Stimulated activated naive CD8-positive, alpha-beta T cell treated with anti-CD3 and anti-CD28 coated beads, Interleukin-15, amount 100 ng/mL, for 72 hours (primary cell): ENCODE measurements at places on chromosomes 1 and 21.

- DNase-seq, result no peak
Observed at GRCh38 chr1:165671526-165671925, 26.8 kb downstream of the ALDH9A1 start.

GRCh38 chr1:54810153-54810942 lies 9.2 kb upstream of the TTC22 start:
- peak; percentile 68 for DNase-seq

- no peak for DNase-seq
Observed at GRCh38 chr1:115547696-115548095, 94.1 kb upstream of the VANGL1 start.

DNA sequence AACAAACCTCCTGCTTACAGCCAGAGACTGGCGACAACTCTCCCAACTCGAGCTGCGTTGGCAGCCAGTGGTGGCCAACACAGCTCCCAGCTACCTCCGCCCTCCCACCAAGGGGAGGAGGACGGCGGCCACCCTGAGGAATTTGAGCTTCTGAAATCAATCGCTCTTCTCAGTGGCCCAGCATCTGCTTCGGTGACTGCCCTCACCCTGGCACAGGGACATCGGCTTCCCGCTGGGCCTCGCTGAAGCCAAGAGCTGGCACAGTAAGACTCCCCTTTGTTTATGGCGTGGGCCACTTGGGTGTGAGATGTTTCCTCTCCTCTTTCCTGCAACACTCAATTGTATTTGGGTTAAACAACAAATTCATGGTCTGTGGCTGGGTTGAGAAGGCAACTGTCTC lies 136.2 kb downstream of the ZBTB18 start:
- no peak for DNase-seq

- DNase-seq, result no peak
Observed at GRCh38 chr1:20588634-20589225, at the start of gene CDA. Gene CDA, plus strand, starts transcription at chr1:20589097. Its CDS starts 33 bp downstream, at chr1:20589130.

DNA sequence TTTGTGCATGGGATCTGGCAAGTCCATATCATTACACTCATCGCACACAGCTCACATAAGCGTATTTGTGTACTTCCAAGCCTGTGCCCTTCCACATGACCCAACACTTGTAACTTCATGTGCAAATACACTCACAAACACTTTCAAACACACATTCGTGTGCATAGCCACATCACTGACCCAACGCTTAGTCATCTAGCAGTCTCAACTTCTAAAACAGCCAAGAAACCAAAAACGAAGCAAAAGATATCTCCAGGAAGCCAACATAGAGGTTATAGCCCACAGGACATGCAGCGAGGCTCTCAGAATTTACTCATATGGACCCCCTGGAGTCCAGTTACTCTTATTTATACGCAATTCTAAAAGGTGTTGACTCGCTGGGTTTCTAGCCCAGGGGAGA lies 10.9 kb upstream of the GOLT1A start:
- no peak for DNase-seq

GRCh38 chr1:200969726-200970561 lies 53.6 kb downstream of the KIF21B start:
- DNase-seq, result peak; percentile 75

GRCh38 chr1:246460406-246460805 lies 46.7 kb downstream of the SMYD3 start:
- DNase-seq, result no peak

- no peak for DNase-seq
Observed at GRCh38 chr1:53633073-53633704, 105.8 kb downstream of the GLIS1 start.

DNA sequence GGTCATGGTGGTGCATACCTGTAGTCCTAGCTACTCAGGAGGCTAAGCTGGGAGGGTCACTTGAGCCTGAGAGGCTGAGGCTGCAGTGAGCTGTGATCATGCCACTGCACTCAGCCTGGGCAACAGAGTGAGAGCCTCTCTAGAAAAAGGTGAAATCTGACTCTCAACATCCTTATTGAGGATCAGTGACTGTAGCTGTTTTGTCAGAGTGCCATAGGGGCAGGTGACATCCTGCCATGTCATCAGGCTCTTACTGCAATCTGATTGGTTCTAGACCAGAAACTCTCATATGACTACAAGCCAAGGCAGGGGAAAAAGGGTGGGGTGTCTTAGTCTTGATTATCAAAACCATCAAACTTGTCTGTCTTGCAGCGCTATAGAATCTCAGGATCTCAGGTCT lies 62.8 kb upstream of the NGF start:
- no peak for DNase-seq

DNA sequence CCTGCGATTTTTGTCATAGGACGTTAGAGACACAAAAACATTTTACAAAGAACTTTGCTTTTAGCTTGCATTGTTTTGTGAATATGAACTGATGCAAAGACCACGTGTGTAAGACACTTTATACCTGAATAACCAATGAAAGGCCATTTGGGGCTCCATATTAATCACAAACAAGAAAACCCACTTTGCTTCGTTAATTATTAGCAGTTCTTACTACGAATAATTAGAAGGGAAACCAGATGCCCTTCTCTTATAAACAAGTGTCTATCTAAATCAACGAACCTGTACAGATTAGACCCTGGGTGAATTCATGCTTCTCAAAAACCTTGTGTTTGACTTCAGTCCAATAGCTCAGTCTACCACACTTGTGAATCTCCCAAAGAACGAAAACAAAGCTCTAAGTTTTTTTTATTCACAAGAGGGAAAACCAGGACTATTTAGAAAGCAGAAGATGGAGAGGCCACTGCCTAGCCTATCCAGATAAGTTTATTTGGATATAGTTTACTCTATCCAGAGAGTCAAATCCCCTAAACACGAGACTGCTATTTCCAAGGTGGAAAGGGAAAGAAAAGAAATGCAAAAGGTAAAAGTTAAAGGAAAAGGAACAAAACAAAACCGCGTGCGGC lies 897 bp downstream of the CYYR1 start:
- no peak for DNase-seq

GRCh38 chr1:176820391-176821031 lies 344.0 kb downstream of the ASTN1 start:
- DNase-seq, result no peak

- no peak for DNase-seq
Observed at GRCh38 chr1:247298701-247299100, 33.0 kb downstream of the ZNF496 start.

- no peak for DNase-seq
Observed at GRCh38 chr1:172238965-172239364, 181.5 kb upstream of the C1orf105 start.

GRCh38 chr21:15735409-15735808 lies 5.6 kb downstream of the USP25 start:
- no peak for DNase-seq

DNA sequence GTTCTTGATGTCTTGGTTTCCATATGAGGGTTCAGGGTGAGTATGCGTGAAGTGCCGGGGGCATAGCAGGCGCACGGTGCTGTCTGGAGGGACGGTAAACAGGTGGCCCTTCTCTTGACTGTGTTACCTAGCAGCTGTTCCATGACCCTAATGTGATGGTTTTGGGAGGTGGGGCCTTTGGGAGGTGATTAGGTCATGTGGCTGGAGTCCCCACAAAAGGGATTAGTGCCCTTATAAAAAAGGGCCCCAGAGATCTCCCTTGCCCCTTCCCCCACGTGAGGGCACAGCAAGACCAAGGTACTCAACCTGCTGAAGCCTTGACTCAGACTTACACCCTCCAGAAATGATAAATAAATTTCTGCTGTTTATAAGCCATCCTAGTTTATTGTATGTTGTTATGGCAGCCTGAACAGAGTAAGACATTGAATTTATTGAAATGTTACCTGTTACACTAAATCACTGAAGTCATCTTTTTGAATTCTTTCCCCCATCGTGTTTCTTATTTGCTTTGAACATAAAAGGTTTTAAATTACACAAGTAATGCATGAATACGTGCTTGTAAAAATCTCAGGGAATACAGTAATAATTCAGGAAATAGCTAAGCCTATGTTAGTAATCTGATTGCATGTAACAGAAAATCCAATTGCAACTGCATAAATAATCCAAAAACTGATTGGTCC lies 15.6 kb downstream of the TRAPPC10 start:
- no peak for DNase-seq

GRCh38 chr1:198892065-198892464 lies 253.2 kb downstream of the PTPRC start:
- no peak for DNase-seq

DNA sequence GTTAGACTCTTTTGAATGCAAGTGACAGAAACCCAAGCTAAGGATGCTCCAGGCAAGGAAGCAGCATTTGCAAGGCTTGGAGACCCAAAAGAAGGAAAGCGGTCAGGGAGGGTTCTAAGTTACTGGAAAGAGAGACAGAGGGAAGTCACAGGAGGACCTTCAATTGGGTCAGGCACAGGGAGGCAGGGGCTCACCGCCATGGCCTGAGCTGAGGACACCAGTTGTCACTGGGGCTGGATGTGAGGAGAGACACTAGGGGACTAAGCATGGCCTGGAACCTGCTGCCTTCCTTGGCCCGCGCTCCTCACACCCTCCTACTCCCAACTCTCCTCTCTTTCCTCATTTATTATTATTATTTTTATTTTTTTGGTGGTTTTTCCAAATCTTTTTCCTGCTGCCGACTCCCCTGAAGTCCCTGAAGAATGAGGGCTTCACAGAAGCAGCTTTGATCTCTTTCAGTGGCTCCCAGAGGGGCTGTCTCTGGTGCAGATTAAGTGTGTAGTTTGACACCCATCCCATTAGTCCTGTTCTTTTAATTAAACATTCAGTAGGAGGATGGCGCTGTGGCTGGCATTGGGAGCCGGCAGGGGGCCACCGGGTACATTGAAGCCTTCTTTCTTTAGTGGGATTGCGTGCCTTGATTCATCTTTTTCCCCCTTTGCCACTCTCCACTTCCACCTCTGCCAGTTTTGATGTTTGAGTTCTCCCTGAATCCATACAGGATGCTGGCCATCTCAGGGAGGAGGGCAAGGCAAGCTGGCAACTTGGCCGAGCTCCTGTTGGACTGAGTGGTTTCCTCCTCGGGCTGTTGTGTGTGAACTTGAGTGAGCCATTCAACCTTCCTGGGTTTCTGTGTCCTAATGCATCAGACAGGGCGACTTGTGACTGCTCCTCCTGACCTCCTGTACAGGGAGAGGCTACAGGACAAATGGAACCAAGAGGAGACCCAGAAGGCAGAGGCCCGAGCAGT lies 59.3 kb downstream of the MDM4 start:
- no peak for DNase-seq

DNA sequence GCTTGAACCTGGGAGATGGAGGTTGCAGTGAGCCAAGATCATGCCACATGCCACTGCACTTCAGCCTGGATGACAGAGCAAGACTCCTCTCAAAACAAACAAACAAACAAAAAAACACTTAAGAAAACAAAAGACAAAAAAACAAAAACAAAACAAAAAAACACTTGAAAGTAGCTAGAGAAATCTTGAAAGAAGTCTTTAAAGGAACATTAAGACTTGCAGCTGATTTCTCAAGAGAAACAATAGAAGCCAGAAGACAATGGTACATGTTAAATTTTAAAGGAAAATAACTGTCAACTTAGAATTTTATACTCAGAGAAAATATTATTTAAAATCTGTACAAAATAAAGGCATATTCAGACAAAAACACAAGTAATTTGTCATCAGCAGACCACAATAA lies 71.3 kb downstream of the HLX start:
- DNase-seq, result no peak

GRCh38 chr1:44819196-44819607 lies 10.9 kb downstream of the BTBD19 start:
- no peak for DNase-seq

DNA sequence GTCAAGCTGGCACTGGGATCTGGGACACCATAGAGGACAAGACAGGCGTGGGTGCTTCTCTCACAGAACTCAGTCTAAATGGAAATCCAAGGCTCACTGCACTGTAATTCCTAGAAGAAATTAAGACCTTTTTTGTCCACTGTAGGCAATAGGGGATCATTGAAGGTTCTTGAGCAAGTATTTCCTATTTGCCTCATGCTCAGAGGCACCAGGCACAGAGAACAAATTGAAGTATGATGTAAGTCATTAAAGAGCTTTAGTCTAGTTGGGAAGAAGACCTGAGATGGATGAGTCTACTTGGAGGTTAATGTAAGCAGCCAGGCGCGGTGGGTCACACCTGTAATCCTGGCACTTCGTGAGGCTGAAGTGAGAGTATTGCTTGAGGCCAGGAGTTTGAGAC lies 34.6 kb downstream of the EIF2D start:
- no peak for DNase-seq

GRCh38 chr1:199020051-199020450 lies 381.2 kb downstream of the PTPRC start:
- DNase-seq, result no peak

GRCh38 chr1:75135573-75136194 lies 1.5 kb downstream of the LHX8 start:
- no peak for DNase-seq

GRCh38 chr1:223756806-223757700 lies 44.7 kb downstream of the CAPN2 start:
- no peak for DNase-seq

DNA sequence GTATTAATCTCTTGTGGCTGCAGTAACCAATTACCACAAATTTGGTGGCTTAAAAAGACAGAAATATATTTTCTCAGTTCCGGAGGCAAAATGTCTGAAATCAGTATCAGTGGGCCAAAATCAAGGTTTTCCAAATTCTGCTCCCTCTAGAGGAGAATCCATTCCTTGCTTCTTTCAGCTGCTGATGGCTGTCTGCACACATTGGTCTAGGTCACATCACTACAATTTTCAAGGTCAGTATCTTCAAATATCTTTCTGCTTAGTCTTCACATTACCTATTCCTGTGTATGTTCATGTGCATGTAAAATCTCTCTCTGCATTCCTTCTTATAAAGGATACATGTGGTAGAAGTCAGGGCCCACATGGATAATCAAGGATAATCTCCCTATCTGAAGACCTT lies 999.4 kb downstream of the KCNT2 start:
- no peak for DNase-seq

- DNase-seq, result peak; percentile 7
Observed at GRCh38 chr1:33130297-33130696, 49.3 kb downstream of the AZIN2 start.

DNA sequence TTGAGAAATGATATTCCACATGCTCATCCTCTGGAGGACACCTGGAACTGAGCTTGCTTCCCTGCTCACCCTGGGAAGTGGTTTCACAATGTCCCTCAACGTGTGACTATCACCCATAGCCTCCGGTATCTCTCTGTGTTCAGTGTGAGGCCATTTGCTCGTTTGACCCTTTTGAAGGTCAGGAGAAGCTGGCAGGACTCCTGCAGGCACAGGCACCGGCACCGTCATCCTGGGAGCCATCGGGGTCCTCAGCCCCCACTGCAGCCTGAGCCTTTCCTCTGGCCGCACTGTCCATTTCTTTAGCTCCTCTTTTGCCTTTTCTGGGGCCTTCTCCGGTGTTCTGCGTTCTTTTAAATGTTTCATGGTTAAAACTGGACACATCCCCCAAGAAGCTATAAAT lies 159.6 kb upstream of the COL6A1 start:
- DNase-seq, result no peak

GRCh38 chr1:219235903-219236481 lies 62.3 kb downstream of the LYPLAL1 start:
- DNase-seq, result no peak

GRCh38 chr1:108657356-108658080 lies 3.4 kb downstream of the HENMT1 start:
- no peak for DNase-seq
